ENCODE measurements at places on chromosomes 5 and 9.
A peak's percentile ranks its signal among the peaks of the same experiment; 100 is the strongest.

GRCh38 chr9:97990259-97990658 lies 7.1 kb downstream of the ANP32B start:
- DNase-seq: no peak

- no peak for DNase-seq
Observed at GRCh38 chr9:32954642-32955041, 46.8 kb downstream of the APTX start.

DNA sequence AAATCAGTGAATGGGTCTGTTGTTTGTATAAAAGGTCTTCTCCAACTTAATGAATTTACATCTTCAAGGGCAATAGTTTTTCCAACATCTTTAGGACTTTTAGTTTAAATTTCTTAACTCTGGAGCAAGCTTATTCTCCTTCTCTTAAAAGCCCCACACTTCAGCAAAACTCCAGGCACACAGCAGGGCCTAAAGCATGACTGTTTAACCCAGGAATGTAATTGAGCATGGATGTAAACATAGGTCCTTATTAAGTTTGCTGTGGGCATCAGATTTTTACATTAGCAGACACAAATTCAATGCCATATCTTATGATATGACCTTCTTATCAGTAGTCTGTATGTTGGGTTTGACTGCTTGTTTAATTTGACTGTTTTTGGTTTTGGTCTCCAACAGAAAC lies 78.9 kb downstream of the ABCA1 start:
- DNase-seq: no peak

GRCh38 chr5:94218374-94218773 lies 400.0 kb downstream of the KIAA0825 start:
- no peak for DNase-seq

DNA sequence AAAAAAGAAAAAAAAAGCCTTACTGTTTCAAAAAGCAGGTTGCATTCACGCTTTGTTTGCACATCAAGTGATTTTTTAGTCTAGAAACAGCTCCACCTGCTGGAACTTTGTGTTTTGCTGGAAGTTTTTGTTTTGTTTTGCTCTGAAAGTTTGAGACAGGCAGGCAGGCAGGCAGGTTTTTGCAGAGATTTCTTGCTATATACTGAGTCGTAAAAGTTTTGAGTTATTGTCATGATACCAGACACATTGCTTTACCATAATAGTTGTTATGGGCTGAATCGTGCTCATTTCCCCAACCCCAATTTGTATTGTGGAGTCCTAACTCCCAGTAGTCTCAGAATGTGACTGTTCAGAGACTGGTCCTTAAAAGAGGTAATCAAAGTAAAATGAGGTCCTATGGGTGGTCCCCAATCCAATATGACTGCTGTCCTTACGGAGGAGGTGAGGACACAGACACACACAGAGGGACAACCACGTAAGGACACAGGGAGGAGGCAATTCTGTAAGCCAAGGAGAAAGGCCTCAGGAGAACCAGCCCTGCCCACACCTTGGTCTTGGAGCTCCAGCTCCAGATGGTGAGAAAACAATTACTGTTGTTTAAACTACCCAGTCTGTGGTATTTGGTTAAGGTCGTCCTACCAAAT lies 20.9 kb downstream of the OR2Y1 start:
- DNase-seq: no peak

GRCh38 chr5:55620009-55620765 lies 85.4 kb upstream of the PLPP1 start:
- no peak for DNase-seq

- no peak for DNase-seq
Observed at GRCh38 chr5:9545136-9545991, 511 bp downstream of the SEMA5A start.

DNA sequence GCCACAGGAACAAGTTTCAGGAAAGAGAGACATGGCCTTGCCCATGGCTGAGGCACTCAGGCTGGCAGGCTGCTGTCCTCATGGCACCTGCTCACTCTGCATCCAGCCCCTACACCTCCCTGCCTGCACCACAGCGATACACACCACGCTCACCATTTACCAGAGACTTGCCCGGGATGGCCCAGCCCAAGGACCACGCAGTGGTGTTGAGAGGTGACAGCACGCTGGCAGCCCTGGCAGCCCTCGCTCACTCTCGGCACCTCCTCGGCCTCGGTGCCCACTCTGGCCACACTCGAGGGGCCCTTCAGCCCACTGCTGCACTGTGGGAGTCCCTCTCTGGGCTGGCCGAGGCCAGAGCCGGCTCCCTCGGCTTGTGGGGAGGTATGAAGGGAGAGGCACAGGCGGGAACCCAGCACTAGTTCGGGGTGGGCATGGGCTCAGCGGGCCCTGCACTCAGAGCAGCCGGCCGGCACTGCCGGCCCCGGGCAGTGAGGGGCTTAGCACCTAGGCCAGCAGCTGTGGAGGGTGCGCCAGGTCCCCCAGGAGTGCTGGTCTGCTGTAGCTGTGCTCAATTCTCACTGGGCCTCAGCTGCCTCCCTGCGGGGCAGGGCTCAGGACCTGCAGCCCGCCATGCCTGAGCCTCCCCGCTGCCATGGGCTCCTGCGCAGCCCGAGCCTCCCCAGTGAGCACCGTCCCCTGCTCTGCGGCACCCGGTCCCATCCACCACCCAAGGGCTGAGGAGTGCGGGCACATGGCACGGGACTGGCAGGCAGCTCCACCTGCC lies 20.3 kb downstream of the ZDHHC11B start:
- no peak for DNase-seq

DNA sequence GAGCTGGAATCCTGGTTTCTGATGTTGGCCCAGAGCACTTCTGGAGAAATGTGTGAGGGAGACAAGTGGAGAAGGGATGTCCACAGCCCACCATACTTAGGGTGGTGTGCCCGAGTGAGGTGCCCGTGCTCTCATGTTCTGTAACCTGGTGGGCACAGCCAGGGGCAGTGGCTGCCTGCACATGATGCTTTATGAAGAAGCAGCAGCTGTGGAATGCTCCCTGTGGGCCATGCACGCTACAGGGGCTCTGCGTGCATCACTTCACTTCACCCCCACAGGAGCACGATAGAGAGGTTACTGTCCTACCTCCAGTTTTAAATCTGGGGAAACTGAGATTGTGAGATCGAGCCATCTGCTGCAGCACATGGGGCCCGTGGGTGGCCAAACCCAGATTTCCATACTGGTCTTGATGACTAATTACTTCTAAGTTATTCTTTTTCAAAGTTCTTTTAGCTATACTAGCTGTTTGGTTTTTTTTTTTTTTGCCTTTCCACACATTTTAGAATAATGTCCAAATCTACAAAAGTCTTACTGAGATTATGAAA lies 441.6 kb downstream of the GADD45G start:
- peak; percentile 12 for DNase-seq

DNA sequence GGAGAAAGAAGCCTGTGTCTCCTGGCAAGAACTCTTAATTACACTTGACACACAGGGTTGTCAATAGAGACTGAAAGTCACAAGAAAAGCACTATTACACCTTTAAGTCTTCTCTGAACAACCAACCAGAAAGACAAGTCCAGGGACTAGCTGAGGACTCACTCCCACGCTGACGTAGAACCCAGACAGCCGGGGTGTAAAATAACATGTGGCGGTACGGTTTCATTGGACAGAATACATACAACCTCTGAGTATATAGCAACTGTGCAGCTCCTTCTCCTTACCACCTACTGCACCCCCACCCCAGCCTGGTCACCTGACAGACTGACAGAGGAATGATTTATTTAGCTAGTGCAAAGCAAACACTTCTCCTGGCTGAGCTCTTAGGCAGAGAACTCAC lies 103.4 kb upstream of the RASEF start:
- no peak for DNase-seq

DNA sequence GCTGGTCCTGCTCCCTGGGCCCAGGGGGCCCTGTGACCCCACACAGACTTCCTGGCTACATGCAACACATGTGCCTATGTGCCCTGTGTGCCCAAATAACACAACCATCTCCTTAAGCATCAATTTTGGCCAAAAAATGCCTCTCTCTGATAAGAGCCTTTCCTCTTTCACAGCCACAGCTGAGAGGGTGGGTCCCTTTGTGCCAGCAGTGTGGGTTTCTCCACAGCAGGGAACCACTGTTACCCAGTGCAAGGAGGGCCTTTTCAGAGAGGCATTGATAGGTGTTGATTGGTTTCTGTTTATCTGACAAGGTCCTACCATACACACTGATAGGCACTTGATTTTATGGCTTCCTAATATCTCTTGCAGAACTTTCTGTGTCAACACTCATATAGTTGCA lies 42.7 kb downstream of the SYK start:
- DNase-seq: no peak

DNA sequence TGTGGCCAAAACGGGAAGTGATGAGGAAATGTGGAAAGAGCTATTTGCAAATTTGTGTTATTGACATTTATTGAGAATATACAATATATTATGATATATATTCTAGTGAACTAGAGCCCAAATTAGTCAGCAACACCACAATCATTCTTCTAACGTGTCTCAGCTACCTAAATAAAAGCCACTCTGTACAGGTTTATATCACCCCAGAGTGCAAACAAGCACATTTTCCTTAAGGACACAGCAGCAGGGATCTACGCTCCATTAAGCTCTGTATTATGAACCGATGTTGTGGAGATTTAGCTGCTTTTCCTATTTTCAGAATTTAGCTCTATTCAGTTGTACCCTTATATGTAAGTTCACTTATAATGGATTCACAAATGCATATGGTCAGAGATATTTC lies 77.9 kb downstream of the CDH18 start:
- no peak for DNase-seq

- no peak for DNase-seq
Observed at GRCh38 chr5:42720251-42720650, 36.4 kb upstream of the CCDC152 start.
